MG63 (cell line): ENCODE measurements at places on chromosomes 6 and 20.

- peak; percentile 5 for DNase-seq
Observed at GRCh38 chr6:125570526-125570925, 178.9 kb upstream of the HEY2 start.

DNA sequence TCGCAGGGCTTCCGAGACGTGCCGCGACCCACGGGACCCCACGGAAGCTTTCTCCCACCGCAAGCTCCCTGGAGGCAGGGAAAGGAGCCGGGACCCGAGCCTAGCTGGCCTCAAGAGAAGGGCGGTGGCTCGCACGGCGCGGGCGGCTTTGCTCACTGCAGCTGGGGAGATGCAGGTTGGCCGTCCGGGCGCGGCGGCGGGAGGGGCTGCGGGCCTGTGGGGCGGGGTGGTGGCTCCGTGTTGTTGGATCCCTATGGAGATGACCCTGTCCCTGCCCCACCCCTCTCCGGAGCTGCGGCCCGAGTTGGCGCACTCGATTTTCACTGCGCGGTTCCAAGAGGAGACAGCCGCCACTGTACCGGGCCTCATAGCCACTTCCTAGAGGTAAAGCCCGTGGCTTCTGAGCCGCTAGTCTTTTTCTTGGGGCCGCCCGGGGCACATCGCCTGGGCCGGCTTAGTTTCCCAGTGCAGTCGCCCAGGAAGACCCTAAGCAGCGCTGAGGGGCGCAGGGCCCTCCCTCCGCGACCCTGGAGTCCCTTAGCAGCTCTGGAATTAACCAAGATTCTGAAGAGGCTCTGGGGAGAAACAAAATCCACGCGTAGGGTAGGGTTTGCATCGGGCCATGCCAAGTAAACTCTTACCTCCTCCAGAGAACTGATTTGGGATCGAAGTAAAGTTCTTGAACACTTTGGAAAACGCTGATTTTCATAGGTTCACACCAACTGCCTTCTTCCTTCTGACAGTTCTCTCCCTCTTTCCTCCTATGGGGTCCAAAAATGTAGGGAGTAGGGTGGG lies at the start of gene ECT2L:
ECT2L (plus strand) TSS at position 279 of the 795 bp plus-strand sequence. CDS start 17,188 bp downstream, outside the sequence.
- peak; percentile 84 for DNase-seq

DNA sequence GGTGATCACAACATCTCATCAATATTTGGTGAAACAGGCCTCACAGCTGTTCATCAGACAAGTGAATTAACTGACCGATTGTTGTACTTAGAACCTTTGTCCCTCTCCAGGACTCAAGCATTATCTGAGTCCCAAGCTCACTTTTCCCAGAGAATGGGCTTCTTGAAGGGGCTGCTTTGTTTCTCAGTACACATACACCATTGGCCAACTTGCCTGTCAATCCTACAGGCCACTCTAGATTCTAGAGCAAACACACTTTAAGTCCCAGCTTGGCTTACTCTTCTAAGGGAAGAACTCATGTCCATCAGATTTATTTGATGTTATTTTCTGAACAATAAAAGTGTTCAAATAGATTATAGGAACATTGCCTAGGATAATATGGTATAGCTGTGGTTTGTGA lies 249.5 kb downstream of the BCKDHB start:
- no peak for DNase-seq

DNA sequence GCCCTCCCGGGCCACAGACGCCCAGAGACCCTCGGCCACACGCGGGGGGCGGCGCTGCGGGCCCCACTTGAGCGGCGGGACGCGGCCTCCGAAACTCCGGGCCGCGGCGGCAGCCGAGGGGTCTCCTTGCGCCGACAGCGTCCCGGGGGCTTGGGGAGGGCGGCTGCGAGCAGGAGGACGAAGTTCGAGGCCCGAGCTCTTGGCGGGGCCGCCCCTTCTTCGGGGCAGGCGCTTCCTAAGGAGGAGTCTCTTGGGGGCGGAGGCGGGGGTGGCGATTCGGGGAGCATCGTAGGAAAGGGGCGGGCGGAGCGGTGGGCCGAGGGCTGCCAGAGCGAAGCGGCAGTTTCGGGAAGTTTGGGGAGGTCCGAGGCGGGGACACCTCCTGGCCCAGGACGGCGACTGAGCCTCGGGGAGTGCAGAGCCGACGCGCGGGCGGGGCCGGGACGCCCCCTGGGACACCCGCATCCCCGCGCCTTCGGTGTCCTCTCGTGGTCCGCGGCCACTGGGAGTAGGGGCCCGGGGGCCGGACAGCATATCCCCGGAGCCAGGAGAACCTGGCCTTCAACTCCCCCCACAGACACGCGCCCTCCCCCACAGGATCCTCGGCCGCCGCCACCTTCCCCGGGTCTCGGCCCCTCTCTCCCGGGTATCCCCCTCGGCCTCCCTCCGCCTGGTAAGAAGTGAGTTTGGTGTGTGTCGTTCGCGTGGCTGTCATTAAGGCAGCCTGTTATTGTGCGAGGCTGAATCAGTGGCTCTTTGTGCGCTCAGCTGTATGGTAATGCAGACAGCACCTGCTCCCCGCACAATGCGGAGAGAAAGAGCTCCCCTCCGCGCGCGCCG lies 613 bp upstream of the DLL1 start:
- peak; percentile 54 for DNase-seq

GRCh38 chr20:44064501-44065400 lies 122.2 kb downstream of the JPH2 start:
- no peak for DNase-seq

DNA sequence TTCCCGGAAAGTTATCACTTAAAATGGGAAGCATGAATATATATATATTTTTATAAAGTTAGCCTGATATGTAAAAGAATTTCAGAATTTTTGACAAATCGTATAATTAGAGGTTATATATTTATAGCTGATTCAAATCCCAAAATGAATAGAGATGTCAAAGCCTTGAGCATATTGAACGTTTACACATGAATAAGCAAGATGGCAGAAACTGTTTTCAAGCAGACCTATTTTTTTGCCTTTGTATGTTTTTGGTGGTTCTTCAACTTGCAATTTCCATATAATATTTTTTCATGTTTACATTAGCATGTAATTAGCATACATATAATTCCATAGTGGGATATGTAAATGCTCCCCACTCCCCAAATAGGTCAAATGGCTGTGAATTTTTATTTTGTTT lies 189.9 kb downstream of the PRL start:
- DNase-seq = no peak

DNA sequence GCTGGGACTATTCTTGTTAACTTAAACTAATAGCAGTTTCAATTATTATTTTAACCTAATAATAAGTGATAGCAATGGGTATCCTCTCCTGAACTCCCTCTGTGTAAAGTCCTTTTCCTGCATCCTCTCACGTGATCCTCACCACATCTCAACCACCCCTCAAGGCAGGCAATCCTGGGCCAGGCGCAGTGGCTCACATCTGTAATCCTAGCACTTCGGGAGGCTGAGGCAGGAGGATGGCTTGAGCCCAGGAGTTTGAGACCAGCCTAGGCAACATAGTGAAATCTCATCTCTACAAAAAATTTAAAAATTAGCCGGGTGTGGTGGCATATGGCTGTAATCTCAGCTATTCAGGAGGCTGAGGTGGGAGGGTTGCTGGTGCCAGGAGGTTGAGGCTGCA lies 23.7 kb downstream of the MAP1LC3A start:
- no peak for DNase-seq
